ENCODE measurements at places on chromosomes 3 and 15.

- no peak for DNase-seq
These were observed 251.3 kb upstream of the GBE1 start for GRCh38 chr3:82012775-82013174.

DNA sequence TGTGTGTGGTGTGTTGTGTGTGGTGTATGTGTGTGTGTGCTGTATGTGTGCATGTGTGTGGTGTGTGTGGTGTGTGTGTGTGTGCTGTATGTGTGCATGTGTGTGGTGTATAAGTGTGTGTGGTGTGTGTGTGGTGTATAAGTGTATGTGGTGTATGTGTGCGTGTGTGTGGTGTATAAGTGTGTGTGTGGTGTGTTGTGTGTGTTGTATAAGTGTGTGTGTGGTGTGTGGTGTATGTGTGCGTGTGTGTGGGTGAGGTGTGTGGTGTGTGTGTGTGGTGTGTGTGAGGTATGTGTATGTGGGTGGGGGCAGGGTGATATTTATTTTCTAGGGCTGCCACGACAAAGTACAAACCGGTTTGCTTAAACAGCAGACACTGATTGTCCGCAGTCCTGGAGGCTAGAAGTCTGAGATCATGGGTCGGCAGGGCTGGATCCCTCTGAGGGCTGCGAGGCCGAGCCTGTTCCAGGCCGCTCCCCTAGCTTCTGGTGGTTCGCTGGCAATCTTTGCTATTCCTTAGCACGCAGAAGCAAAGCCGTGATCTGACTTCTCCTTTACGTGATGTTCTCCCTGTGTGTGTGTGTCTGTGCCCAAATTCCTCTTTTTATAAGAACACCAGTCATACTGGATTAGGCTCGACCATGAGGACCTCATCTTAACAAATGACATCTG is 160.2 kb downstream of the XXYLT1 start:
- no peak for DNase-seq

GRCh38 chr3:38099518-38099917 is 37.4 kb downstream of the ACAA1 start:
- no peak for DNase-seq

DNA sequence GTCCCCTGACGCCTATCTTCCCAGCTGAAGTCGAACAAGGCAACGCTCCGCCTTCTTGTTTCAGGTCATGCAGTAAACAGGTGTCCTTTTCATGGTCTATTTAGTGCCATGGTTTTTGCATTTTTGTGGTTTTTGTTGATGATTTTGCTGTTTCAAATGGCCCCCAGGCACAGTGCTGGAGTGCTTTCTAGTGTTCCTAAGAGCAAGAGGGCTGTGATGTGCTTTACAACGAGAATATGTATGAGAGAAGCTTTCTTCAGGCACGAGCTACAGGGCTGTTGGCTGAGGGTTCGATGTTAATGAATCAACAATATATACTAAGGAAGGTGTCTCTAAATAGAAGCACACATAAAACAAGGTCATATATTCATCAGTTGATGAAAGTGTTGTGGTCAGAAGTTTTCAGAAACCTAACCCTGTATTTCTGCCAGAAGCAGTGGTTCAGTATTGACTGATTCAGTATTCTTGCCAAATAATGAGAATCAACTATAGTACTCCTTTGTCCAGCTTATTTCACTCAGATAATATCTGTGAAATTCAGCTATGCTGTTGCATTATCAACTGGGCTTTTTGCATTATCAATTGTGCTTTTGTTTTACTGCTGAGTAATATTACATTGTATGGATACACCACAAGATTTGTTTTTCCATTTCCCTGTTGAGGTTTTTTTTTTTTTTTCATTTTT is 18.5 kb downstream of the LIMD1 start:
- DNase-seq: no peak

DNA sequence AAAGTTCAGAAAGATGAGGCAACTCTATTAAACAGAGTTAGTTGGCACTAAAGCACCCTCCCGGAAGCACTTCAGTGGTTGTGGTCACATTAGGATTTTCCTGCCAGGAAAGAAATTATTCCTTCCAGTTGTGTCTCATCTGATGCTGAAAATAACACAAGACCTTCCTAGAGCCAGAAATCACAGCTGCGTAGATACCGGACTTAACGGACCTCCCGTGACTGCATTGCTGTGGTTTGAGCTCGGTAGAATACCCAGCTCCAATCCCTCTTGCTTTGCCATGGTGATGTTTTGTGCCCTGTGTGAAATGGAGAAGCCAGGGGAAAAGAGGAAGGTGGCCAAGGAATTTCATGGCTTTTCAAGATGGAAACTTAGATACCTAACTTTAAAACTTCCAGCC is 215.0 kb upstream of the IGF1R start:
- no peak for DNase-seq

DNA sequence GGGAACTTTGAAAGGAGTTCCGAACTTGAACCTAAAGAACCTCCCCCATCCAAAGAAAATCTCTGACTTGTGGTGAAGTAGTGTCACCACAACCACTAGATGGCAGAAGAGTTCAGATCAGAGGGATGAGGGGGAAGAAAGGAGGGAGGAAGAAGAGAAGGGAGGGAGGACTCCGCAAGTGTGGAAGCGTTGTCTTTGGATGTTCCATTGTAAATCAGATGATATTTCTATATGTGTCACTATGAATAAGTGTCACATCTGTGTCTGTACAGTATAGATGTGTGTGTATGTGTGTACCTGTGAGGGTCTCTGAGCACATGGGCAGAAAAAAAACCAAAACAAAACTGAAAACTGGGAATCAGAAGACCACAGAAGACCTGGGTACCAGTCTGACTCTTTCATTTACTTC is 16.9 kb downstream of the SLC24A1 start:
- DNase-seq: no peak
